ENCODE measurements at places on chromosomes 13 and 19.

GRCh38 chr13:31631071-31631470, 108.3 kb upstream of the RXFP2 start:
- DNase-seq = no peak

DNA sequence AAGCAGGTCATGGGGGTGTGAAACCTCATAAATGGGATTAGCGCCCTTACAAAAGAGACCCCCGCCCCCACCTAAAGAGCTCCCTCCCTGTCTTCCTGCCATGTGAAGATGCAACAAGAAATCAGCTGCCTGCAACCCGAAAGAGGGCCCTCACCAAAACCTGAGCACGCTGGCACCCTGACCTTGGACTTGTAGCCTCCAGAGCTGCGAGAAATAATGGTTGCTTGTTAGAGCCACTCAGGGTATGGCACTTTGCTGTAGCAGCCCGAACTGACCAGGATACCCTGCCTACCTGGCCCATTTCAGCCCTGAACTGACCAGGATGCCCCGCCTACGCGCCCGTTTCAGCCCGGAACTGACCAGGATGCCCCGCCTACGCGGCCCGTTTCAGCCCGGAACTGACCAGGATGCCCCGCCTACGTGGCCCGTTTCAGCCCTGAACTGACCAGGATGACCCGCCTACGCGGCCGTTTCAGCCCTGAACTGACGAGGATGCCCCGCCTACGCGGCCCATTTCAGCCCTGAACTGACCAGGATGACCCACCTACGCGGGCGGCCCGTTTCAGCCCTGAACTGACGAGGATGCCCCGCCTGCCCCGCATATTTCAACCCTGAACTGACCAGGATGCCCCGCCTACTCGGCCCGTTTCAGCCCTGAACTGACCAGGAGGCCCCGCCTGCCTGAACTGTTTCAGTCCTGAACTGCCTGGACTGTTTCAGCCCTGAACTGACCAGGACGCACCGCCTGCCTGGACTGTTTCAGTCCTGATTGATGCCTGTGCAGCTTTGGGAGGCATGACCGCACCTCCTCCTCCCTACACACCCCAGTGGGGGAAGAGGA, 120.0 kb downstream of the UQCRFS1 start:
- no peak for DNase-seq

GRCh38 chr19:17748884-17749638, 2.2 kb upstream of the FCHO1 start:
- DNase-seq = no peak

GRCh38 chr13:31051999-31052398, 109.7 kb downstream of the HSPH1 start:
- DNase-seq = no peak

GRCh38 chr13:65133094-65133493, 2097.0 kb downstream of the PCDH9 start:
- DNase-seq = no peak

- DNase-seq = no peak
These were observed 489 bp upstream of the ZNF653 start for GRCh38 chr19:11506101-11506555.

- no peak for DNase-seq
These were observed 194.8 kb upstream of the TSC22D1 start for GRCh38 chr13:44770951-44771350.

DNA sequence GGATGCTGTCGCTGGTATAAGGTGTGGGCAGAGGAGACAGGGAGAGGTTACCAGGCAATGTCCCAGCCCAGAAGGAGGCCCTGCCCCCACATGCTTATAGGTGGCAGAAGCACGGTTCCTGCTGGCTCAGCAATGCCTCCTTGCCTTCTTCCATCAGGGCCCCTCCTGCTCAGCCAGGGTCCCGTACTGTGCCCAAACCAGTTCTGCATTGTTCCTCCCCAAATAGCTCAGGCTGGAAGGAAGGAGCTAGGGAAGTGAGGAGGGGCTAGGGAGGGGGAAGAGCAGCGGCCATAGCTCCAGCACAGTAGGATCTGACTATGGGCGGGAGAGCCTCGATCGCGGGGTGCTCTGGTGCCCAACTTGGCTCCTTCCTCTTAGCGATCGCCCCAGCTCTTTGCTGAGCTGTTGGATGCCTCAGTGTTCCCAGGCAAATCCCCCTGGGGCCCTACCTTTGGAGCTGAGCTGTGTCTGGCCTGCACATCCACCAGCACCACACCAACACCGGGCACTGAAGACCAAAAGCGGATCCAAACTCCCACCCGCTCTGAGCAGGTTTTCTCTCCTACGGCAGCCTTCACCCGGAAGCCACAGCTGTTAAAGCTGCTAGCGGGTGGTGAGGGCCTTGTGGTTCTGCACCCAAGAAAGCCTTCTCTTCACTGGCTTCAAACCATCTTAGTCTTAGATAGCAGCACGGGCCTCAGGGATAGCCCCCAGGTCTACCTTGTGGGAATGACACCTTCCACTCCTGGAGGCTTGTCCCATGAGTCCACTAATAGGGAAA, 32.1 kb upstream of the PEPD start:
- no peak for DNase-seq

GRCh38 chr13:96379967-96380366, 290.1 kb downstream of the HS6ST3 start:
- no peak for DNase-seq

- no peak for DNase-seq
These were observed 5.1 kb downstream of the COL4A1 start for GRCh38 chr13:110301606-110302553.

GRCh38 chr19:33235996-33236350, 10.3 kb upstream of the SLC7A10 start:
- DNase-seq = no peak

GRCh38 chr13:62418376-62418775, 1002.7 kb upstream of the PCDH20 start:
- DNase-seq = no peak

DNA sequence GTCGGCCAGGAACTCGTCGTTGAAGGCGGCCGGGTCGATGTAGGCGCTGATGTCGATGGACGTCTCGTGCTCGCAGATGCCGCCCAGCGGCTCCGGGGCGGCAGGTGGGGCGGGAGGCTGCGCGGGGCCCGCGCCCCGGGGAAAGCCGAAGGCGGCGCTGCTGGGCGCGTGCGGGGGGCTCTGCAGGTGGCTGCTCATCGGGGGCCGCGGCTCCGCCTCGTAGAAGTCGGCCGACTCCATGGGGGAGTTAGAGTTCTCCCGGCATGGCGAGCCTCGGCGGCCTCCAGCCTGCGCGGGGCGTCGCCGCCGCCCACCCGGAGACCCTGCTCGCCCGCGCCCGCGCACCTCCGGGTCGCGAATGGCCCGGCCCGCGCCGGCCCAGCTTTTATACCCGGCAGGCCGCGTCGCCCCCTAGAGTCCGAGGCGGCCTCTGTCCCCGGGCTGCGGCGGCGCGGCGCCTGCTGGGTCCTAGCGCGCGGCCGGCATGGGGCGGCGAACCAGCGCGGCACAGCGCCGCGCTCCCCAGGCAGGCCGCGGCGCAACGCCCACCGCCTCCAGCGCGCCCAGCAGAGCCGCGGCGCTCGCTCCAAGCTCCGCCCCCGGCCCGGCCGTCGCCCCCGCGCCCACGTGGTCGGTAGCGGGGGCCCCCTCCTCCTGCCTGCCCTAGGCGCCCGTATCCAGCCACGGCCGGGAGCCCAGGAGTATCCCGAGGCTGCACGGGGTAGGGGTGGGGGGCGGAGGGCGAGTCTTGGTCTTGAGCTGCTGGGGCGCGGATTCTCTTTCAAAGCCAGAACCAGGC, at the start of gene CEBPA:
CEBPA (minus strand) TSS at position 360 of the 799 bp plus-strand sequence; CDS start at position 240, 120 bp downstream.
- DNase-seq = peak; percentile 69

- no peak for DNase-seq
These were observed 7.9 kb upstream of the KLK8 start for GRCh38 chr19:51009061-51009891.

DNA sequence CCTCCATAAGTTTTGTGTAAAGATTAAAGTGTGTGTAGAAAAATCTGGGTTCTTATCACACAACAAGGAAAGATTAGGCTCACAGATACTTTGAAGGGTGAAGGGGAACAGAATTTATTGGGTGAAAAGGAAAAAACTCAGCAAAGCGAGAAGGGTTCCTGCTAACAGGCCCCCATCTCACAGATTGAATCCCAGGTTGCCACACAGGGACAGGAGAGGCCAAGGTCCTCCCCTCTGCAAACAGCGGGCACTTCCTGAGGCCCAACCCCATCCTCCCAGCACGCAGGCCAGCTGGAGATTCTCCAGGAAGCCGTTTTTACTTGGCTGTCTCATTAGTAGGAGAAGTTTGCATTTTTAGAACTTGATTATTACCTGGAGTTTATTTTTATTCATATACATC, 15.2 kb upstream of the ERCC5 start:
- DNase-seq = no peak

- no peak for DNase-seq
These were observed 4.6 kb downstream of the PROZ start for GRCh38 chr13:113162783-113163685.

- DNase-seq = no peak
These were observed 358 bp downstream of the C19orf33 start for GRCh38 chr19:38304352-38304865.

- DNase-seq = no peak
These were observed 1.2 kb downstream of the PSPC1 start for GRCh38 chr13:19781526-19781925.

DNA sequence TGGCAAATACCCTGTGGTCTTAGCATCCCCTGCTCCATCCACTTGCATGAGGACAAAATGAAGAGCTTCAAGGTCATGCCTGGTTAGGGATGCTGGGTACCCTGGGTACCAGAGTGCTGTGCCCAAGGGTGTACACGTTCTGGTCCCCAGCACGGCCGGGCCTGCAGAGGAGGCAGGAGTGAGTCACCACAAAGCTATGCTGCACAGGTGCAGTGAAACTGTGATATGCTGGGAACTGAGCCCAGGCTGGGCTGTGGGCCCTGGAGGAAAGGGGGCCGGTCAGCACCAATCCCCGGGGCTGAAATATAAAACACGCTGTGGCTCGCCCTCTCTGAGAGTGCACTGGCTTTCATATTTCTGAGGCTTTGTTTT, 95.1 kb downstream of the TSHZ3 start:
- DNase-seq = no peak

DNA sequence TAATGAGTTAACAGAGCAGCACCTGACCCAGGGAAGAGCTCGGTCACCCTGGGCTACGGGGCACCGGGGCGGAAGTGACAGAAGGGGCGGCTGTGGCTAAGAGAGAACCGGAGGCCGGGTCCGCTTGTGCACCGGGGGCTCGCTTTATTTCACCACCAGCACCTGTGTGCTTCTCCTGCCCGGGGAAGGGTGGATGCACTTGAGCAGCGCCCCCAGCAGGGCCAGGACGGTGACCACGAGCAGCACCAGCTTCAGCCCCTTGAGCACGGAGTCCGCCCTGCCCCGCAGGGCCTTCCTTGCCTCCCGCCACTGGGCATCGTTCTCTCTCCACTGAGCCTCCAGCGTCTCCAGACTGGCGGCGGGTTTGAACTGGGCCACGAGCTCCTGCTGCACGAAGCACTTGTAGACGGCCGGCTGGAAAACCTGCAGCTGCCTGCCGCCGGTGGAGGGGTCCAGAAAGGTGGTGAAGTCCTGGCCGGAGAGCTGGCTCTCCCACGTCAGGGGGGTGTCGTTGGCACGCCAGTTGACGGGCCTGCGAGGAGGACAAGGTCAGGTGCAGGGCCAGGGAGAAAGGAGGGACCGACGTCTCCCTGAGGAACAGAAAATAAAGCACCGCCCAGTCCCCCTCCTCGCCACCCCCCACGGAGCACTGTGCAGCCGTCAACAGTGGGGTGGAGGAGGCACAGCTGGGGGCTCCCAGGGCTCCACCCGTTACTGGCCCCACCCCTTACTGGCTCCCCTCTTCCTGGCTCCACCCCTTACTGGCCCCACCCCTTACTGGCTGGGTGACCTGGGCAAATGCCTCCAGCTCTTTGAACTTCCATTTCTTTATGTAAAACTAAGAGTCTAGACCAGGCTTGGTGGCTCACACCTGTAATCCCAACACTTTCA, 3.6 kb downstream of the FAM187B start:
- DNase-seq = no peak

DNA sequence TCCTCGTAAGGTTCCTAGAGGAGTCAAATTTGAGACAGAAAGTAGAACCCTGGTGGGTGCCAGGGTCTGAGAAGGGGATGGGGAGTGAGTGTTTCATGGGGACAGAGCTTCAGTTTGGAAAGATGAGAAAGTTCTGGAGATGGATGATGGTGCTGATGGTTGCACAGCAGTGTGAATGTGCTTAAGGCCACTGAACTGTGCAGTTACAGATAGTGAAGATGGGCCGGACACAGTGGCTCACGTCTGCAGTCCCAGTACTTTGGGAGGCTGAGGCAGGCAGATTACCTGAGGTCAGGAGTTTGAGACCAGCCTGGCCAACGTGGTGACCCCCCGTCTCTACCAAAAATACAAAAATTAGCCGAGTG, 917 bp downstream of the SPC24 start:
- DNase-seq = no peak

GRCh38 chr19:18014197-18014596, 6.2 kb downstream of the ARRDC2 start:
- DNase-seq = peak; percentile 63

DNA sequence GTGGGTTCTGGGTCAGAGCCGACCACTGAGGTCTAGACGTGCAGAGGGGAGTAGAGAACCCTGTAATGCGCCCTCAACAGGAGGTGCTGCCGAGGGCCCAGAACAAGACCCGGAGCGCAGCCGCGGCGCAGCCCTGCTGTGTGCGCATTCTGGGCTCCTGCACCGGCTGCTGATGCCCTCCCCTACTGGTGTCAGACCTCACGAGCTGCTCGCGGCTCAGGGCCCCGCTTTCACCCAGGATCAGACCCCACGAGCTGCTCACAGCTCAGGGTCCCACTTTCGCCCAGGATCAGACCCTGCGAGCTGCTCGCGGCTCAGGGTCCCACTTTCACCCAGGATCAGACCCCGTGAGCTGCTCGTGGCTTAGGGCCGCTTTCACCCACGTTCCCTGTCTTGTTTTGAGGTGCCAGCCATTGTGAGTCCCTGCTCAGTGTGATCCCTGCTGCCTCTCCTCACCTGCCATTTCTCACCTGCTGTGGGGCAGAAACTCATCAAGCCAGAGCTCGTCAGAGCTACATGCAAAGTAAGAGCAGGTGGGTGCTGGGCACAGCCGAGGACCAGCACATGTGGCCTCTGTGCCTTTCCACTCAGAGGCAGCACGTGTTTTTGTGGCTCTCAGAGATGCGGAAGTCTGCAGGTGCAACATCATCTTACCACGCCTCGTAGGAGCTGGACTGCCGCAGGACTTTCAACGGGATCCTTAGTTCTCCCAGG, 47.0 kb upstream of the C13orf46 start:
- DNase-seq = no peak

DNA sequence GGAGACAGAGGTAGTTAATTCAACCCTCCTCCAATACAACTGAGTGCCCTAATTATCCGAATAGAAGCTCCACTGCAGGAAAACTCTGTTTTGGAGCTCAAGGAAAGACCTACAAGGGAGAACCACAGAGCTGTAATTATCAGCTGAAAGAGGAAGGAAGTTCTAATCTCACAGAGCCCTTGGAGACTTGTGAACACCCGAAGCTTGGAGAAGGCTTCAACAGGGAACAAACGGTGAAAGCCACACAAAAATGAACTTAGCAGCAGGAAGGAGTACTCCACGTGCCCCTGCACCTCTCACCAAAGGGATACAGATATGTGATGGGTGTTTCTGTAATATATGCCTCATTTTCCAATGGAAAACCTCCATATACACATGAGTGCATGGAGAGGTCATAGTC, 61.1 kb downstream of the IRS2 start:
- DNase-seq = no peak

Measured in CD4-positive, alpha-beta T cell treated with Interleukin-2 at 100 ng/mL for 4 hours (primary cell).